Activated T-helper 2 cell treated with anti-CD3 and anti-CD28 coated beads, Interferon-gamma antibody, Interleukin-2, Interleukin-4, amounts not matched to agents 10 μg/mL and 5 μg/mL and 100 μg/mL, durations not matched to agents 14 hours and 24 hours and 36 hours (primary cell): ENCODE measurements at places on chromosomes 7 and 10.

- DNase-seq: no peak
Observed at GRCh38 chr10:15877836-15878576, 17.7 kb upstream of the MINDY3 start.

- no peak for DNase-seq
Observed at GRCh38 chr10:649798-650440, 39.5 kb downstream of the DIP2C start.

GRCh38 chr7:157684157-157684908 lies 347.5 kb downstream of the DNAJB6 start:
- no peak for DNase-seq

DNA sequence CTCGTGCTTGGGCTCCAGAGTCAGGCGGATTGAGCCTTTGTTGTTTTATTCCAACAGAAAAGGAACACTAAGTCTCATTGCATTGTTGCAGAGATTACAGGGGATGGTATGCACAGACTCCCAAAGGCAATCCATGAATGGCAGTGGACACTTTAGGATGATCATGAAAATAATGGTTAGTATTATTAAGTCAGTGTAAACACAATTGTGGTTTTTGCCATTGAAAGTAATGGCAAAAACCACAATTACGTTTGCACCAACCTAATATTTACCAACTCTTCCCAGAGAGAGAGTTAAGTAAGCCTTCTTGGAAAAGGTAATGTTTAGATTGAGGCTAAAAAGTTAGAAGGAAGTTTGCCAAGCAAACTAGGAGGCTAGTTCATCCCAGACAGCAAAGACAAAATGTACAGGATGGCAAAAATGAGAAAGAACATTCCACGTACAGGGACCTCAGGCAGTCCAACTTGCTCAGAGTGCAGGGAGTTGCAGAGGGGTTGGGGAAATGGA lies 72.9 kb upstream of the AMPH start:
- no peak for DNase-seq

GRCh38 chr7:86600506-86601290 lies 43.0 kb upstream of the GRM3 start:
- DNase-seq: no peak

DNA sequence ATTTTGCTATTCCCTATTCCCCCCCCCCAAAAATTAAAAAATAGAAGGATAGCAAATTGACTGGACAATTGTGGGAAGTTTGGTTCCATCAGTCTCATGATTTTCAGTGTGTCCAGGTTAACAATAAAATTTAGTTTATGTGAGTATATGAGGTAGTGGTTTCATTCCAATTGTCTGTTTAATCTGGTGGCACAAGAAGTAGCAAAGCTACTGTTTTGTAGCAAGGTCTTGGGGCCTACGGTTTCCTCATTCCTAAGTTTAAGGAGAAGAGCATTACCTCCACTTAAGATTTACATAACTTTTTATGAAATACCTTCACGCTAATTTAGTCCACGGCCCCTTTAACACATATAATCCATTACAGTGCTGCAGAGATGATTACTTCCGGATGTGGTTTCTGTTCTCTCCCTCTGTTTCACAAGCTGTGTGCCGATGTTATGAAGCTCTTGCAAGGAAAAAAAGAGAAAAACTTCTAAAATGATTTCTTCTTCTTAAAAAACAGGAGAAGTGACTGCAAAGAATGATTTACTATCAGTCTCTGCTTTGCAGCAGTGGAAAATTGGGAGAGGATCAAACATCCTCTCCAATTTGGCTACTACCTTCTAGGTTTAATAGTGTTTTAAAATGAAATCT lies 32.7 kb upstream of the NPVF start:
- DNase-seq: no peak

GRCh38 chr7:151853896-151854719 lies 22.8 kb downstream of the PRKAG2 start:
- DNase-seq: no peak

DNA sequence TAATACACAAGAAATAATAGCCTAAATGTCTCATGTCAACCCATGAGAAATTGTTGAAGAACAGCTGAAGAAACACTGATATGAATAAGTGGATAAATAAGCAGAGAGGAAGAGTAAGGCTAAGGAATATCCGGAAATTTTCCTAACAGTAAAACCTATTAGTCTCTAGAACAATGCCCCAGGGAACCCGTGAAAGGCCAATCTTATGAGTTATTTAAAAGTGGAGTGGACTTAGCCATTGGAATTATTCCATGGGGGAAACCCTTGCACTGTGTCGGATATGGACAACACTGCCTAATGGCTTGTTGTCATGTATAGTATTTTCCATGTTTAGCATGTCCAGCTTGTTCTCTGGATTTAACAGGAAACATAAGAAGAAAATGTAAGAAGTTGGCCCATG lies 217.2 kb upstream of the PLXNA4 start:
- DNase-seq: no peak
